CMK (cell line): ENCODE measurements at places on chromosomes 4 and X.

- no peak for DNase-seq
These were observed 345.3 kb upstream of the BMP3 start for GRCh38 chr4:80685214-80685613.

DNA sequence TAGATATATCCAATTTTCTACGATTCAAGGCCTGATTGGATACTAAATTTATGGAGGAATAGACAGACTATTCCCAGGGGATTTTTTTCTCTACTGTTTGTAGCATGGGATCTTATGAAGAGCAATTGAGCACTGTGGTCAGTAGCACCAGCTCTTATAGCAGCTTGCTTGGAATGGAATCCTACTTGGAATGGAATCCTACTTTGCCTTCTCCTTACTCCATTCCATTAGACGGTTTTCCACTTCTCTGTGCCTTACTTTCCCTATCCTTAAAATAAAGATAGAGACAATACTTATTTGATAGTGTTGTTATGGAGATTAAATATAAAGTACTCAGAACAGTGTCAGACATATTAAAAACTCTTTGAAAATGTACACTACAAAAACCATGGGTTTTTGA, 133.5 kb downstream of the BTC start:
- DNase-seq, result no peak

GRCh38 chrX:107629540-107629909, 1.2 kb downstream of the PRPS1 start:
- no peak for DNase-seq

DNA sequence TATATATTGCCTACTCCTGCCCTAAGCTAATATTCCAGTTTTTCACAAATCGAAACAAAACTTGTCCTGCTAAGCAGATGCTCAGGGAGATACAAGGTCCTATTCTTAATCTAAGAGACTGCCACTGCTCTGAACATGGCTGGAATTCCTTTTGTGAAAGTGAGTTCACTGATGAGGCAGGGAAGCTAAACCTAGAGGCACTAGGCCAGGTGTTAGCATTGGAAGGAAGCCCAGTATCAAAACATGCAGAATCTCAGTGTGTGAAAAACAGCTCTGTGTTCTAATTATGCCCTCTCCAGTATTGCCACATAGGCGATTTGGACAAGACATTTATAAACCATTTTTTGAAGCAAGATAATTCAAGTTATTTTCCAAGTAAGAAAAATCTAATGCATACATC, 47.6 kb downstream of the ABCG2 start:
- no peak for DNase-seq

- no peak for DNase-seq
These were observed 339.7 kb downstream of the PCDH19 start for GRCh38 chrX:100070334-100070849.

GRCh38 chrX:15214588-15214987, 55.3 kb downstream of the ASB9 start:
- no peak for DNase-seq

- DNase-seq, result no peak
These were observed 513.0 kb downstream of the FSTL5 start for GRCh38 chr4:161650812-161651211.

GRCh38 chr4:95640311-95640710, 91.5 kb upstream of the UNC5C start:
- DNase-seq, result no peak
